T1000 (cell line): ENCODE measurements at places on chromosomes 12 and 14.

GRCh38 chr12:79203058-79203647 lies 338.6 kb downstream of the SYT1 start:
- DNase-seq, result no peak

DNA sequence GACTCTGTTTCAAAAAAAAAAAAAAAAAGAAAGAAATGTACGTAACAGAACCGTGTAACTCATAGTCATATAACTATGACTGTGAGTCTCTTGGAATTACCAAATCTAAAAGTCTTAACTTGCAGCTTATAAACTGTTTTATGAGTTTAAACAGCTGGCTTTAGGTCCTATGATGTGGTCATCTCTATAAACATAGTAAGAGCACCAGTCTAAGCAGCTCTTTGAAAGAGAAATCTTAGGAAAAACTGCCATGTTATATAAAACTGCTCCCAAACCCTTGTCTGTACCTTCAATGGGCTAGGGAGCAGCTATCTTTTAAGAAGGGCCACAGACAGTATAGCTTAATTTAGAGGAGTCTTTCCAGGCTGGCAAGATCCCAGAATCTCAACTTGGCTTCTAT lies 115.5 kb upstream of the AEBP2 start:
- DNase-seq, result no peak

GRCh38 chr12:31234053-31234840 lies 91.7 kb downstream of the SINHCAF start:
- DNase-seq, result no peak

DNA sequence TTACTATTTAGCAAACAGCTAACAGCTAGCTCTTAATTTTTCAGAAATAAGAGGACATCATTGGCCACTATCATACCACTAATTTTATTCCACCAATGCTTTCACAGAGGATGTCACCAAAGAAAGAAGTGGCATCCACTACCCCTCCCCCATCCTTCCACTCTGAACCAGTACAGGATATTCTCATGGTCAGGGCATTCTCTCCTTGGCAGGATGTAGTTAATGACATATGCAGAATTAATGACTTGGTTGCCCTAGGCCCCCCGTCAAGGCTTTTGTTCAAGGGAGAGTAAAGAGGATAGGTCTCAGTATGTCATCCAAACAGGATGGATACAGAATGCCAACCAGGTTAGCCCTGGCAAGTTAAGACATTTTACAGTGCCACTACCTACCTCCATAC lies 18.9 kb upstream of the NUP107 start:
- no peak for DNase-seq

DNA sequence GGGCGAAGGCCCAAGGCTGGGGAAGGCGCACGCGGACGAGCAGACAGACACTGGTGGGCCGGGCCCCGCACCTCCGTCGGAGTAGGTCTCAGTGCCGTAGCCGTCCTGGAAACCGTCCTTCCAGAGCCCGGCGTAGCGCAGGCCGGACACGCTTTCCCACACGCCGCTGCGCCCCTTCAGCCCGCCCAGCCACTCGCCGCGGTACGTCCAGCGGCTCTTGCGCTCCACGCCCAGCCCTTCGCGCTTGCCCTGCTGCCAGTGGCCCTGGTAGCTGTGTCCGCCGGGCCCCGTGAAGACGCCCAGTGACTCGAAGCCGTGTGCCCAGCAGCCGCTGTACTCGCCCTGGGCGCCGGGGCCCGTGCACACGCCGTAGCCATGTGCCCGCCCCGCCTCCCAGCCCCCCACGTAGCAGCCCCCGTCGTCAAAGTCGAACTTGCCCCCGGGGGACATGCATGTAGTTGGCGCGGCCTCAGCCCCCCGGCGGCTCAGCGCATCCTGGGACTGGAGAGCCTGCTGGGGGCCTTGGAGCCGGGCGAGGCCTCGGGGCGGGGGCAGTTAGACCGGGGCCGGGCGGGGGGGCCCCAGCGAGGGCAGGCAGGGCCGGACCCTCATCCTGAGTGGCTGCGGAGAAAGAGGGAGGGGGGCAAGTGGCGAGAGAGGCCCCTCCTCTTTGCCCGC lies 1.4 kb downstream of the JPH4 start:
- DNase-seq, result no peak

- no peak for DNase-seq
Measured at GRCh38 chr14:104253223-104253822, 114.9 kb downstream of the KIF26A start.

DNA sequence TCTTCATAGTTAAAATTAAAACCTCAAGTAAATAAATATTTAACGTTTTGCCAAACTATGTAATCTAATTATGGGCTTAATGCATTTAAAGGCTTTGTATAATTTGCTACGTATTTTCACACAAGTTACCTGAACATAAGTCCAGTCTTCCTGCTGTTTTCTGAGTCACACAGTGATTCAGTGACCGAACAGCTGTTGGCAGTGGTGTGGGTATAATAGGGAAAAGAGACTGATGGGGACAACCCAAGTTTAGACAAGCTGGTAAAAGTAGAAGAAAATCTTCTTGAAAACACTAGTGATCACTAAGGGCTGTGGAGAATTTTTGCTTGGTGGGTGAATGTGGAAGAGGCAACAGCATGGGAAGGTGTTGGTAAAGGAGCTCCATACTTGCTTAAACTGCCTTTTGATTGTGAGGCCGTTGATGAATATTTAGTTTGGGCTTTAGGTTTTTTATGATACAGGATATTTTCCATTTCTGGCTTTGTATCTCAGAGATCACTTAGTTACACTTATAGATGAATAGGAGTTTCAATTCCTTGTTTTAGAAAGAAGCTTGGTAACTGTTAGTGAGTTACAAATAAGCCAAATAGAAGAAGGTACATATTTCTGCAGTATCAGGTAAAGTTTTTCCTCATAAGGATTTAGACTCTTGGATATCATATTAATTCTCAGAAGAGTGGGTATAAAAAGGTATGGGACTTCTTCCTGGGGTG lies 23.9 kb downstream of the LRRK2 start:
- DNase-seq, result no peak

DNA sequence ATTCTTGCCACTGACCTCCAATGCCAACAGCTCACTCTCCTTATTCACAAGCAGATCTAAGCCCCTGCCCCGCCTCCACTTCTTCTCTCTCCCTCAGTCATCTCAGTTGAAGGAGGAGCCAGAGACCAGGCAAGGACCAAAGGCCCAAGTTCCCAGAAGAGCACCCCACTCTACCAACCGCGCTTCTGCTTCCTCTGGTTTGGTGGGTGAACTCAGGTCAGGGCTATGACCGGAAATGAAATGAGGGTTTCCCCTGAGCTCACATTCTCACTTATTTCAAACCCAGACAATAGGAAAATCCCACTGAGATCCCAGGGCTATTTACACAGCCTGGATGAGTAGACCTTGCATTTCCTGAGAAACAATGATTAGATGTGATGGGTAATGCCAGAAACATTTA lies 9.9 kb downstream of the DPF3 start:
- DNase-seq, result no peak

GRCh38 chr14:79298373-79298772 lies 912.9 kb downstream of the DIO2 start:
- no peak for DNase-seq

DNA sequence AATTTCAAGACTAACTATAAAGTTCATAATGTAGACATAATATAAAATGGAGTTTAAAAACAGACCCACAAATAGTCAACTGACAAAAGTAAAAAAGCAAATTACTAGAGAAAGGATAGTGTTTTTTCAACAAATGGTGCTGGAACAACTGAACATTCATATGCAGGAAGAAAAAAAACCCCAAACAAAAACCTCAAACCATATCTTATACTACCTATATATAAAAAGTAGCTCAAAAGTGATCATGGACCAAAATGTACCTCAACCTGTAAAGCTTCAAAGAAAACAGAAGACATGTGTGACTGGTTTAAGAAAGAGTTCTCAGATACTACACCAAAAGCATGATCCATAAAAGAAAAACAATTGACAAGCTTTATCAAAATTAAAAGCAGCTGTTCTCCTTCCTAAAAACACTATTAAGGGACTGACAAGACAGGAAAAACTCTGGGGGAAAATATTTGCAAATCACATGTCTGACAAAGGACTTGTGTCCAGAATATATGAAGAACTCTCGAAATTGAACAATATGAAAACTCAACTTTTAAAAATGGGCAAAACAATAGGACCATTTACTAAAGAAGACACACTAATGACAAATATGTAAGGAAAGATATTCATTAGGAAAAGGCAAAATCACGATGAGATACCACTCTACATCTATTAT lies 22.7 kb upstream of the ARID4A start:
- no peak for DNase-seq

GRCh38 chr14:69690042-69690441 lies 76.9 kb upstream of the SRSF5 start:
- DNase-seq, result no peak
